NCI-H187 (cell line): ENCODE measurements at places on chromosomes 1 and 21.

GRCh38 chr1:204087181-204087892 is 14.4 kb downstream of the SOX13 start:
- no peak for DNase-seq

- DNase-seq = peak; percentile 31
These were observed 44.9 kb upstream of the EPHA8 start for GRCh38 chr1:22518379-22518778.

DNA sequence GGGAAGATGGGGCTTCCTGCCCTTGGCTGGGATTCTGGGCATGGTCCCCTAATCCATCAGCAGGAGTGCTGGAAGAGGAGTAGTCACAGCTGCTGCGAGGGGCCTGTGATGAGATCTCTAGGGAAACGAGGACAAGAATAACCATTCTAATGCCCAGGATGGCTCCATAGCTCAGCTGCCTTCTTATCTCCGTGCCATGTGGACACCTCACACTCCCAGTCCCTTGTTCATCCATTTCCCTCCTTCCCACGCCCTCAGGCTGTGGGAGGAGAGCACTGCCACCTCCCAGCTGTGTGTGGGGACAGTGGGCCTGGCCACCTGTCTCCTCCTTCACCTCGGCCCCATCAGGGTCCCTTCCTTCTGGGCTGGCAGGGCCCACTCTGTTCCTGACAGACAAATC is 16.1 kb upstream of the ETV3 start:
- DNase-seq = no peak

DNA sequence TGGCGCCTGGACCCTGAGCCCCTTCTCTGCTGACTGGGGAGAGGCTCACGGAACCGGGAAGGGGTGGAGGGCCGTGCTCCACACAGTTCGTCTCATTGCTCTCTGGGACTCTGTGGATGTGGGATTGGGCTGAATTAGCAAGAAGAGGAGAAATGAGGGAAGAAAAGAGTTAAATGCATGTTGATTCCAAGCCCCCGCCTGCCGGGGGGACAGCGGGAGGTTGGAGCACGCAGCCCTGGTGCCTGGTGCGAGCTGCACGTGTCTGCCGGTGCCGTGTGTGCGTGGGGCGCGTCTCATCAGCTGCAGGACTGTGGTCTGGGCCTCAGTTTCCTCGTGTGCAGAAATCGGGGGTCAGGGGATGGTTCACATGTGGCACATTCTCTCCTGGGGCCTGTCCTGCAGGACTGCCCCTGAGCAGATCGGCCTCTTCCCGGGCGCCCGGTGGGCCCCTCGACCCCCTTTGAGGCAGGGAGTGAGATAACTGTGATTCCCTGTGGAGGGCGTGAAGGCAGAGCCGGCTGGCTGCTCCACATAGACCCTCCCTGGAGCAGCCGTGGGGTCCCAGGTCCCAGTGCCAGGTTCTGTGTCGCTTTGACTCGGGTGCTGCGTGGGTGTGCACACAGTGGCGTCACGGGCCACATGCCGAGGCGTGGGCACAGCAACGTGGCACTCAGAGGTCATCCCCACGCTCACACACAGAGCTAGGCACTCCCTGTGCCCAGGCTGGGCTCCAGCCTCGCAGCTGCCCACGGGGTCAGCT is 11.4 kb downstream of the SAMD11 start:
- DNase-seq = no peak

DNA sequence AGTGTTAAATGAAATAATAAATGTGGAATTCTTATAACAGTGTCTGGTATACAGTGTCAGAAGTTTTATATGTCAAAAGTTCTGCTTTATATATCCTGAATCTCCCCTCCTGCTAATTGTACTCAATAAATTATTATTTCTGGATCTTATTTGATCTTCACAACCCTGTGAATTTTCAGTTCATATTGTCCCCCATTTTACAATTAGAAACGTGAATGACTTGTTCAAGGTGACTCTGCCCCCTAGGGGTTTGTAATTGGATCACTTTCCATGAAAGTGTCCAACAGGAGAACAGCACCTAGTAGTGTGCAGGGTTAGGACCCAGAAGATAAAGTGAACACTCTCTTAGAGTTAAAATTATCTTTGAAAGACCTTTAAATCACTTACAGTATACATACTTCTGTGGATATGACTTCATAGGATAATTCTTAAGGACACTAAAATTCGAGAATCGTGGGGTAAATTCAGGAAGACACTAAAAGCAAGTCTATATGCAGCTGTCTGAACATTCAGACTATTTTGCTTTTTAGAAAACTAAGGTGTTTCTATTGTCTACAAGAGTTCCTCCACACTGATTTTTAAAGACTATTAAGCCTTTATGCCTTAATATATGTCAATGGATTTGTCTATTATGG is 4.5 kb upstream of the DDR2 start:
- no peak for DNase-seq

GRCh38 chr1:155185783-155186066 is 12.1 kb downstream of the TRIM46 start:
- DNase-seq = no peak

DNA sequence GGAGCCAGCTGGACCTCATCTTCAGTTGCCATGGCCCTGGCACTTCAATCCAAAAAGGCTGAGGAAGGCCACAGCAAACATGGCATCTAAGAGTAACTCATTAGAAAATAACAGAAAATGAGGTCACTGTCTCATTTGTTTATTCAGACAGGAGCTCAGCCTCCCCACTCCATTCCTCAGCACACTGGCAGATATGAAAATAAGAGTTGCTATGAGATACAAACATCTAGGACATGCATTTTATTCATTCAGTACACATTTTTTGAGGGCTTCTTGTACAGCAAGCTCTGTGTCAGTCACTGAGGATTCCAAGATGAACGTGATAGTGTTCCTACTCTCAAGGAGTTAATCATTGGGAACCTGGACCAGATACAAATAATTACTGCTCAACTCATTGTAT is 32.7 kb upstream of the TMEM125 start:
- no peak for DNase-seq
